ENCODE measurements at places on chromosomes 11 and 22.

DNA sequence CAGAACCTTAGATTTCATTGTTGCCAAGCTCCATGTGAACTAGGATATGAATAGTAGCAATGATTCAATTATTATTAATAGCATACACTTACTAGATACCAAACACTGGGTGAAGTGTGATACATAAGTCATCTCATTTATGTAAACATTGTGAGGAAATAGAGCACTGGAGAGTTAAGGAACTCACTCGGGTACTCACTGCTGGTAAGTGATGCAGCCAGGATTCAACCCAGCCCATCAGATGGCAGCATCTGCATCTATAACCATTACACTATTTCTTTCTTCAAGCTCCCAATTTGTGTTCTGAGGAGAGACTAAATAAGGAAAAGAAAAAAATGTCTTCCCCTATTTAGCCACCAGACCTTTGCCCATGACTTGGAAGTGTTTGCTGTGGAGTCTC lies 10.2 kb upstream of the ALG8 start:
- no peak for DNase-seq

DNA sequence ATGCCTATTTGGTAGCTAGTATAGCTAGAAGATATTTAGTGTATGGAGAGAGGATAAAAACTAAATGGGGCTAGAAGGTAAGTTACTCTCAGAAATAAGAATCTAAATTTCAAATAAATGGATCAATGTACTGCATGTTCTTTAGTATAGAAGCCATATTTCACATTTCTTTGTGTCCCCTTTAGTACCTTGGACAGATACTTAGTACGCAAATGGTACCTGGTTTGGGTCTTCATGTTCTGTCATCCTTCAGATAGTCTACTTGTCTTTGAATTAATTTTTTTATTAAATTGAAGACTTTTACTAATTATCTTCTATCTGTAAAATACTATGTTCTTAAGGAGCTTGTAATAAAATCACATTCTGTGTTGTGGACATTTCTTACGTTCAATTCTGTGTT lies 26.3 kb upstream of the RBMXL2 start:
- no peak for DNase-seq

- no peak for DNase-seq
These were observed 3.0 kb downstream of the OR8D1 start for GRCh38 chr11:124310721-124311120.

- DNase-seq: no peak
These were observed 108.6 kb downstream of the LARGE1 start for GRCh38 chr22:33811686-33812085.

DNA sequence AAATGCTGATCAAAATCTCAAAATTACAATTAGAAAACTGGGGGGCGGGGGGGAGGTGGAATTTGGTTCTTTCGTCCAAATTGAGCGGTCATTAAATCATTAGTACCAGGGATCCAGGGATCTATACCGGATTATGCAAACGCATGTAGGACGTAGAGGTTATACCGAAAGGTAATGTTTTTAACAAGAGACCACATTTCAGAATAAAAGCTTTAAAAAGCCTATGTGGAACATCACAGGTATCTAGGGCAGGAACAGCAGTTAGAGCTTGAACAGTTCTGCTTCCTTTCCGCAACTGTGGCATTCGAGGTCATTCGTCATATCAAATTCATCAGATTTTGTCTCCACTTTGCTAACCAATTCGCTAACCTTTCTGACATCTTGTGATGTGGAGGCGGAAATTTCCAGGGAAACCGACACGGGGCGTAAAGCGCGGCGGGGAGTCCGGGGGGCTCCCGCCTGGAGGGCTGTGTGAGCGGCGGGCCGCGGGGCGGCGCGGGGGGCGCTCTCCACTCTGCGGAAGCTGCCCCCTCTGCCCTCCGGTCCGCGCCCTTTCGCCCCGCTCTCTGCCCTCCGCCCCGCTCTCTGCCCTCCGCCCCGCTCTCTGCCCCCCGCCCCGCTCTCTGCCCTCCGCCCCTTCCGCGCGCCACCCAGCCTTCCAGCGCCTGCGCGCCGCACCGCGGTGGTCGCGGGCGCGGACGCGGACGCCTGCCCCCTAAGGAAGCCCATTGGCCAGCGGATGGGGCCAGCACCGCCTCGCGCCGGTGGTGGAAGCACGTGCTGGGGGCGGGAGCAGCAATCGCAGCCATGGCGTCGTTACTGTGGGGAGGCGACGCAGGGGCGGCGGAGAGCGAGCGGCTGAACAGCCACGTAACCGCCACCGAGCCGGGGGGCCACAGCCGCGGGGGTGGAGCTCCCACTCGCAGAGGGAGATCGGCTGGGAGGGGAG lies at the start of gene DDX25:
TSS of gene DDX25 (plus strand) at position 798 of the 949 bp plus-strand sequence. CDS start at position 808, 10 bp downstream.
- DNase-seq: no peak

- DNase-seq: no peak
These were observed 12.4 kb upstream of the SYN3 start for GRCh38 chr22:33070600-33070999.

GRCh38 chr11:72546866-72547265 lies 112.5 kb upstream of the CLPB start:
- no peak for DNase-seq

- no peak for DNase-seq
These were observed 95.9 kb upstream of the DDI1 start for GRCh38 chr11:103940551-103940950.
